ENCODE measurements at places on chromosomes 7 and 10.

- DNase-seq: no peak
Observed at GRCh38 chr10:51683031-51683691, 16.2 kb downstream of the CSTF2T start.

DNA sequence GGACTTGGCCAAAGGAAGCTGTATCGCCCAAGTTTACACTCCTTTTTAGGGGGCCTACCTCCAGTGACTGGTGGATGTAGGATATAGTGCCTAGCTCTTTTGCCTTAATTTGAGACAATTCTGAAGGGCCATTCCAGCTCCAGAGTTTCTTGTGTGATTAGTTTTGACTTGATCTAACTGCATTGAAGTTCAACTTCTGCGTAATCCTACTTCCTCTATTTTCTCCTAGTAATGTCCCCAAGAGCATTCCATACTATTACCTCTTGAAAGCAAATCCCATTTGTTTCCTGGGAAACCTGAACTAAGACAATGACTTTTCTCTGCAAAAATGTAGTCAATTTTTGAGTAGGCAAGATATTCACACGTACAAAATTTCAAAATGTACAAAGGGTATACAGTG is 4.7 kb upstream of the H2AZ2 start:
- no peak for DNase-seq

DNA sequence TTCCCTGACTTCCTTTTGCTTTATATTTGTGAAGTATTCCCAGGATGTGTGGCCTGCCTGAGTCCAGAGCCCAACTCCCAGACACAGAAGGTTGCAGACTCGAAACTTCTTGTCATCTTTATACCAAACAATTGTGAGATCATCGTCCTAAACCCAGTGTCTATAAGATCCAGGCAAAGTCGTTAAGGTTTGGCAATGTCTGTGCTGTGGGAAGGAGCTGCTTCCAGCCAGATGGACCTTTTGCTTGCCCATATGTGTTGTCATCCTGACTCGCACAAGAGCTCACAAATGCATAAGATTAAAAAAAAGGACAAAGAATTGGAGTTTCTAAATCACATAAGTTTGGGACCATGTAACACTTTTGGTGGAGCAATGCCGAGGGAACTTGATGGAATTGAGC is 37.0 kb downstream of the WNT2 start:
- no peak for DNase-seq

DNA sequence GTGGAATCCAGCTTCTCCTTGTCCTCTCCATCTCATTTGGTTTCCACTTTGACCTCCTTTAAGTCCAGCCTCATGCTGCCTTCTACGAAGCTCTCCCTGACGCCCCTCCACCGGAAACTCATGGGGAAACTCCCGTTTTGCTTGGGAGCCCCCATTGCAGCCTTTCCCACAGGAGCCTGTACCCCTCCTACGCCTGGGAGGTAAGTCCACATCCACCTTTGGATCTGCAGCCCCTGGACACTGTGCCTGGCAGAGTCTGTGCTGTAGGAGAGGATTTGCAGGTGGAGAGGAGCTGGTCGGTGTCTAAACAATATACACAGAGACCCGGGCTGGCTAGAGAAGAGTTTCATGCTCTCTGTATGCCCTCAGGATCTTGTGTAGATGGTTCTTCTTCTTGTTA is 296.1 kb downstream of the GLRX3 start:
- no peak for DNase-seq

- no peak for DNase-seq
Observed at GRCh38 chr7:37669818-37670217, 13.7 kb upstream of the GPR141 start.

DNA sequence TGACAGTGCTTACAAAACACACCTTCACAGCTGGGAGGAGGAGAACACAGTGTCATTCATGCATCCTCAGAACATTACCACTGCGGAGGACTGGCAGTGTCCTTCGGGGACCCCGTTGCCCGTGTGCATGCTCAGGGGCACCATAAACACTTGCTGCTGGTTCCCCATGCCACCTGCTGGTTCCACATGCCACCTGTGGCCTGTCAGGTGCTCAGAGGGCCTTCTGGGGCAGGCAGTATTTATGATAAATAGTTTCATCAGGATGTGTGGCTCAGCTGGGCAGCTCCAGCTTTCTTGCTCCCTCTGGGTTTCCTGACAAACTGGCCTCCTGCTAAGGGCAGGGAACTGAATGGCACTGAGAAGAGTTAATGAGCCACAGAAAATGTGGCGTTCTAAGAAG is 32.1 kb downstream of the CELF2 start:
- DNase-seq: no peak

DNA sequence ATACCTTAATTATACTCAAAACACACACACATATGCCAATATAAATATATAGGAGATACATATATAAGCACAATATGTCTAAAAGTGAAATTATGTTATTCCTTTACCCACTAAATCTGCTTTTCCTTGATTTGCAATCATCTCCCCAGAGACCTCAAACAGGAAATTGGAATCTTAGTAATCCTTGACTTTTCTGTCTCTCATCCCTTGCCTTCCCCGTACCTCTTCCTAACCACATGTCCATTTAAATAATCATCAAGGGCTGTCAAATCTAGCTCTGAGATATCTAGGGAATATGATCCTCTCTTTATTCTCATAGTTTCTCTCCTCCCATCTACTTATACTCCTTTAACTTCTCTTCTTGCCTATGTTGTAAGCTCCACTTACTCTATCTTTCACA is 336.6 kb downstream of the HGF start:
- DNase-seq: no peak

DNA sequence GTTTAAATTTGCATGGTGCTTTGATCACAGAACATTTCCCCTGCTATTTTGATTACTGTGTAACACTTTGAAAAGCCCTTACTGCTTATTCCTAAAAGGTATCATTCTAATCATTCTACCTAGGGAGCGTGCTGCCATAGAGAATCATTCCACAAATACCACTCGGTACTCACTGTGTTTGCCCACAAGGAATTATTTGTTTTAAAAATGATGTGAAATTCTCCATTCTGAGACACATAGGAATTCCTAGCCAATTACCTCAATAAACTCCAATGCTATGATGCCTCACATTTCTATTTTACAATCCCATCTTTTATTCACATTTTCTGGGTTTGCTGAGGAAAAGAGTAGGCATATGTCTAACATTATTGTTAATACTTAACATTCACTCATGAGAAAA is 16.2 kb upstream of the TES start:
- DNase-seq: no peak

DNA sequence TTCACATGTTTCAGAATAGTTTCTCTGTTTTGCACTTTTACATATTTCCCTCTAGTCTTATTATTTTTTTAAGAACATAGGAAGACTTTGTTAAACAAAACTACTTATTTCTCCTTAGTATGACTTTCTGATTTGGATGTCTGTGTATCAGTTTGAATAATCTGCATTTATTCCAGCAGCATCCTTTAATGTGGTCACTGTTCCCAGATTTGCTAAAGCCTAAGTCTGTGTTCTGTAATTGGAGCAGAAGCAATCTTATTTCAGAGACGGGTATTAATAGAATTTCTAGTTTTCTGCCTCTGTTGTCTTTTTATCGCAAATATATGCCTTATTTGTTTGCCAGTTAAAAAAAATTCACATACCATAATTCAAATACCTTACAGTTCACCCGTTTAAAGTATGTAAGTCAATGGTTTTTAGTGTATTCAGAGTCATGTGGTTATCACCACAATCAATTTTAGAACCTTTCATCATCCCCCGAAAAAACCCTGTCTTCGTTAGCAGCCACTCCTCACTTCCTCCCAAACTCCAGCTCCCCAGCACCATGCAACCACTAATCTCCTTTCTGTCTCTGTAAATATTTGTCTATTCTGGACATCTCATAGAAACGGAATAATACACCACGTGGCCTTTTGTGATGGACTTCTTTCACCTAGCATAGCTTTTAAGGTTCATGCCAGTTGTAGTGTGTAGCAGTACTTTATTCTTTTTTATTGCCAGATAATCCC is 58.7 kb downstream of the INPP5F start:
- no peak for DNase-seq
